Left renal pelvis (tissue), 4 donors: ENCODE measurements at places on chromosomes 5 and 9. TPM values are rescaled to one million over a fixed set of nuclear protein-coding genes. Genes with fewer than 3 reads are reported as not detected.

GRCh38 chr5:112165897-112166737 lies 253.0 kb downstream of the EPB41L4A start:
- DNase-seq, result no peak

LCN10 gene
- polyA plus RNA-seq, result 1.2 TPM

GRCh38 chr9:85859765-85860164 lies 81.2 kb upstream of the NAA35 start:
- no peak for DNase-seq

N4BP3 gene
- 5.1 TPM for polyA plus RNA-seq

DNA sequence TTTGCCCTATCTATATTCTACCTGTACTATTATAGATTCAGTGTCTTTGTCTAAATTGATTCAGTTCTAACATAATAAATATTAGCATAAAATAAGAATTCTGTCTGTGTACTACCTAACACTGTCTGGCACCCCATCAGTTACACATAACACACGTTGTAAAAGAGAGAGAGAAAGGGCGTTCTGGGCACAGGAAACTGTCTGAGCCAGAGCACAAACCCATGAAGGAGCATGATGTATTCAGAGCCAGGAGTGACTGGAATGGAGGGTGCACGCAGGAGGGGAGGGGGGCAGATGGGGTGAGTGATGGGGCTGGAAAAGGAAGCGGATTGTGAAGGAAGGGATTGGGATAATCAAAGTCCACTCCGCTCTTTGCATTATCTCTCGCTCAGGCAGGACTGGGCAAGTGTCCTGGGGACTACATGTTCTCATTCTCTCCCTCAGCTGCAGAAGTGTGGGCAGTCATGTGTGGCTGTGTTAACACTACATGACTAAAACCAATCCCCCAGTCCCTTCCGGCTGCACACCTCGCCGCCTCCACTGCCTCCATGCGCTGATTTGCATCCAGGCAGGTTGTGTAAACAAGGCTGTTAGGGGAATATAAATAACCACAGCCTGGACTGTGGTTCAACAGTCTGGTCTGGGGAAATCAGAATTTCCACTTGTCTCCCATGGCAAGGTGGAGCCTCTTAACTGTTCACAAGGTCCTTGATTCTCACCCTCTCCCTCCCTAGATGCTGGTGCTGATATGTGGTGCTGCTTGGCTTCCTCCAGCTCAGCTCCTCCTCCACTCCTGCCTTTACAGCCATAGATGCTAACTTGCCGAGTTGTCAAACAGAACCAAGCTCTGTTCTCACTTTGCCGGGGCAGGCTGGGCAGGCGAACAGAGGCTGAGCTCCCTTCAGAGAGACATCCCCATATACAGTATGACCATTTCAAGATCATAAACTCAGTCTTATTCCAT lies 367.5 kb upstream of the BRINP1 start:
- peak; percentile 16 for DNase-seq

PDZD2 gene
- 19.2 TPM for polyA plus RNA-seq

SPOUT1 gene
- polyA plus RNA-seq, result 39.6 TPM

ZNF366 gene
- 3.5 TPM for polyA plus RNA-seq

POLR3G gene
- 2.3 TPM for polyA plus RNA-seq
